Stimulated activated CD4-positive, alpha-beta T cell treated with anti-CD3 and anti-CD28 coated beads, Interleukin-15, amount 100 ng/mL, for 1 hour (primary cell): ENCODE measurements at places on chromosomes 11 and 22.

DNA sequence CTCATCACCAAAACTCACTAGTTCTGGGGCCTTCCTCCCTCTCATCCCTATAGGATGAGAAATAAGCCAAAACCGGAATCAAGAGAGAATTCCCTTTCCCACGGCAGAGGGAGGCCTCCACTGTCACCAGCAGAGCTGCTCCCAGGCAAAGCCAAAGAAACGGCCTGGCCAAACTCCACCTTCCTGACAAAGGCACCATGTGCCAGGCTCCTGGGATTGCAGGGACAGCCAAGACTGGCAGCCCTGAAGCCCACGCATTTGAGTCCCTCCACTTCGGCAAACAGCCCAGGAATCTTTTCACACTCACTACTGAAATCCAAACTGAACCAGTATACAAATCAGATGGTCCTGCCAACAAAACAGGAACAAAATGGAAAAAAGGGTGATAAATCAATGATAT is 6.1 kb downstream of the SMCO4 start:
- DNase-seq = no peak

DNA sequence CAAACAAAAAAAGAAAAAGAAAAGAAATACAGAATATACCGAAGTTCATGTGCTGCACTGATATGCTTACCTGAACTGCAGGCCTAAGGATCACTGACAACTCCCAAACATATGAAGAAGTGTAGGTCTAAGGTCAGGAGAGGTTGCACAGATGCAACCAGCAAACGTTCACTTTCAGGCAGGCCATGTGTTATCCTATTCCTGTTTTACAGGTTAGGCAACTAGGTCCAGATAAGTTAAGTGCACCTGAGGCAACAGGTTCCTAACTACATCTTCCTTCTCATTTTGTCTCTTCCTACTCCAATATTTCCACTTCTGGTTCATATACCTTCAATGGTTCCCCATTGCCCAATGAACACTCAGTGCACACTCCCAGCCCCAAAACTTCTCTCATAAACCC is 15.1 kb downstream of the PI4KA start:
- DNase-seq = no peak

DNA sequence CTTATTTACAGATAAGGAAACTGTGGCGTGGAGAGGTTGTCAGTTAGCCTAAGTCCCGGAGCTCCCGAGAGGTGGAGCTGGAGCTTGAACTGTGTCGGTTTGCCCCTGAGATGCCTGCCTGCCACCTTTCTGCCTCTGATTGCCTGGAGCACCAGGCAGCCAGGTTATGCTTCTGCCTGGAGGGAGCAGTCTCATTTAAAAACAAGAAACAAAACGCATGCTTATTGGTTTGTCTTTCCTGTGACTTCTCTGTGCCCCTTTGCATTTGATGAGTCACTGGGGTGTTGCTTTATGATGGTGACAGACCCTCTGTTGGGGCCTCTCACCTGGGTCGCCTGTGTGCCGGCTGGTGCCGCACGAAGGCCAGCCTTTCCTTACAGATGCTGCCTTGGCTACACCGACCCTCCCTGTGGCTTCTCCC is 12.2 kb downstream of the AP2A2 start:
- DNase-seq = no peak

DNA sequence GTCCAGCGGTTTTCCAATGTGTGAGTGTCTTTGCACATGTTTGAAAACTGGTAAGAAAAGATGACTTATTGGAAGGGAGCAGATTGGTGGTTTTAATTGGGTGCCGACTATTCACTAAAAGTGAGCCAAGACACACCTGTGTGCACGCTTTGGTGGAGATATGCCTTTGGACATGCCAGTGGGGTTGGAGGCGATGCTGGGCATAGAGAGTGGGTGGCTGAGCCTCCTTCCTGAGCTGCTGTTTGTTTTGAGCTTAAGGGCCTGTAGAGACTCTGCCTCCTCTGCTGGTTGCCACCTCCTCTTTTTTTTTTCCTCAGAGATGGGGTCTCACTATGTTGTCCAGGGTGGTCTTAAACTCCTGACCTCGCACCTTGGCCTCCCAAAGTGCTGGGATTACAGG is 9.5 kb downstream of the IGHMBP2 start:
- DNase-seq = no peak

- DNase-seq = no peak
These were observed 96.3 kb upstream of the DRD2 start for GRCh38 chr11:113571531-113571930.

- DNase-seq = no peak
These were observed 78.4 kb upstream of the WNT7B start for GRCh38 chr22:46055181-46055875.

DNA sequence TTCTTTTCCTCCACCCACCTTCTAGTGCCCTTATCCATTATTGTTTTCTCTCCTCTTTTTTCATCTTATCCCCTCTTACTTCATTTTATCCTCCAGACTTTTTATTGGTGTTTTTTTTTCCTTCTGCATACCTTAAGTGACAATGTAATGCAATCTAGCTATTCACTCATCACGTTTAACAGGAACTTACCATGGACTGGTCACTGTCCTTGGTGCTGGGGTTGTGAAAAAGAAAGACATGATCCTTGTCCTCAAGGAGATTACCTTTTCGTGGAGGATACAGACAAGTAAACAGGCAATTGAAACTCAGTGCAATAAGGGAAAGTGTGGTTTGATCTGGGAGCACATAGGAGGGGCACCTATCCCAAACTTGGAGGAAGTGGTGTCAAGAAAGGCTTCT is 20.7 kb downstream of the SYT9 start:
- DNase-seq = no peak

- DNase-seq = no peak
These were observed 100.3 kb upstream of the PITPNB start for GRCh38 chr22:28019360-28019759.

- DNase-seq = no peak
These were observed 862 bp downstream of the TPP1 start for GRCh38 chr11:6618117-6619003.
